Adrenal gland (tissue), 19 donors: ENCODE measurements at places on chromosomes 2 and 18. TPM values are rescaled to one million over a fixed set of nuclear protein-coding genes. Genes with fewer than 3 reads are reported as not detected.

Gene MC5R
- not detected for polyA plus RNA-seq

Gene ING5
- 55.3 TPM for polyA plus RNA-seq

Gene MROH2A
- polyA plus RNA-seq, result not detected

Gene CFC1
- polyA plus RNA-seq, result 6.0 TPM

Gene ZNF521
- polyA plus RNA-seq, result 3.7 TPM

- no peak for DNase-seq
Observed at GRCh38 chr2:199973703-199974102, 18.3 kb downstream of the MAIP1 start.

GRCh38 chr2:199833525-199833924 is 17.5 kb downstream of the FTCDNL1 start:
- DNase-seq, result no peak

- no peak for DNase-seq
Observed at GRCh38 chr2:16630463-16630862, 35.2 kb downstream of the CYRIA start.

DNA sequence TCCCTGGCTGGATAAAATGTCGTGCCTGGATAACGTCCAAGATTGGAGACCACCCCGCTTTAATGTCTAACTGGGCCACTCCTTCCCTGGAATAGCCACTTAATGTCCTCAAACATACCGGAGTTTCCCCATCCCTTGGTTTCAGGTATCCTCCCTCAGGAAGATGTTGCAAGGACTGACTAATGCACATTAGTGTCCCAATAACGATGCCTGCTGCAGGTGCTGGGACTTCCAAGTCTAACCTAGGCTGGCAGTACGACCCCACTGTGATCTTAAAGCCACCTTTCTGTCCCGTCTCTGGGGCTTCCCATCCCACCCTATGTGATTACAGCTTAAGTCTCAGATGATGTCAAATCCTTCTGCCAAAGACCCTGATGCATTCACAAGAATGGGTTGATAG is 1.1 kb upstream of the ATP6V1C2 start:
- no peak for DNase-seq

- DNase-seq, result no peak
Observed at GRCh38 chr2:135581282-135581681, 50.0 kb downstream of the R3HDM1 start.

DNA sequence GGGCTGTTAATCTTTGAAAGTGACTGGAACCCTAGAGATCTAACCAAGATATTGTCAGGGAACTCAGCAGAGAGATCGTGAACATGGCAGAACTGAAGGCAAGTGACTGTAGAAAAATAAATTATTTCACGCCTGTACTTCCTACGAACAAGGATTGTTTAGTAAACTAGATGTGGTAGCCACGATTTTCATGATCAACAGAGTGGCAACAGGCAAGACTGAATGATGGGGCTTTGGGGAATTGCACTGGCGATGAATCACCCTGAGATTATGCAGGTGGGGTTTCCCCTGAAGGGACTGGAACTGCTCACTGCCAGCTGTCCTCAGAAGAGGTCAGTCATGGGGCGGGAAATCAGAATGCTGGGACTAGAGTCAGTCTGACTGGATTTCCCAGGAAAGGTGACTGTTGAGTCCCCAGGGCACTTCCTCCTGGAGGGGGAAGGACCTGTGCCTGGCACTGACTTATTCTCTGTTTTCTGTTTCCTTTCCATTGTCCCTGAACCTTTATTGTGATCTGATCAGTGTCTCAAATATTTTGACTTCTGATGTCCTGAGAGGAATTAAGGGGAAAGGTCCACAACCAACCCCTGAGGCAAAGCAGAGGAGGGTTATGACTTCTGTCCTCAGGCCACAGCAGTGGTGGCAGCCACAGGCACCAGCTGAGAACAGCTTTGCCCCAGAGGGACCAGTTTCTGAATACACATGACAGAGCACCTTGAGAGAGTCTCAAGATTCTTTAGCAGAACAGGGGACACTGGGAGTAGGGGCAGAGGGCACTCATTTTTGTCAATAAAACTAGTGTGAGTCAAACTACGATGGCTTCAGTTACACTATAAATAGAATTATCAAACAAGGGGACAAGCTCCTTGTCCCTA is 70.0 kb downstream of the NAB1 start:
- DNase-seq, result peak; percentile 70

DNA sequence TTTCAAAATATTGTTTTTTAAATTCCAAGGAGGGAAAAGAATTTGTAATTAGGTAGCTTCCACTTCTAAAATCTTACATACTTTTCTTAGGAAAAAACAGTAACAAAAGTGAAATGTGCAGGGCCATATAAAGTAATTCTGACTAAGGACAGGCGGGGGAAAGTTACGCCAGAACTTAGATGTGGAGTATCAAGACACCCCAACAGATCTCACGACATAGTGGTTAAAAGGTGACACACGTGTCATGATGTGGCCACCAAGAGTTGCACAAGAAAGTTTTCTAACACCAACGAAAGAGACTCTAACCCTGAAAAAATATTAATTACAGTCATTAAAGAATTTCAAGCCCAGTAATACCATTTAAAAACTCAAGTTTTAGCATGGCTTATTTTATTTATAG is 51.0 kb downstream of the KIDINS220 start:
- no peak for DNase-seq

GRCh38 chr2:43605079-43605655 is 9.3 kb upstream of the THADA start:
- DNase-seq, result no peak

DNA sequence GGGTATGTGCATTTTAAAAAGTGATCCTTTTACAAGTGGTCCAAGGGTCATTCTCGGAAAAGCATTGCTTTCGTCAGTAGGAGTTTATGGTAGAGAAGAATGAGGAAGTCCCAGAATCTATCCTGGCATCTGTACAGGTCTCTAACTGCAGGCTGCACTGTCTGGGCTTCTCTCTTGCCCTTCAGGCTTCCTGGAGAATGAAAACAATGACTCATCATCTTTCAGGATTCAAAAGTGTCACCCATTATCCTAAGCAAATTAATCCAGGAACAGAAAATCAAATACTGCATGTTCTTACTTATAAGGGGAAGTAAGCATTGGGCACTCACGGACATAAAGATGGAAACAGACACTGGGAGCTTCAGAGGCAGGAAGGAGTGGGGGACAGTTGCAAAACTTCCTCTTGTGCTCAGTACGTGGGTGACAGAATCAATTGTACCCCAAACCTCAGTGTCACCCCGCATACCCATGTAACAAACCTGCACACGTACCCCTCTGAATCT is 60.2 kb upstream of the TXNDC2 start:
- DNase-seq, result peak; percentile 86

GRCh38 chr2:40874380-40874779 is 422.5 kb upstream of the SLC8A1 start:
- DNase-seq, result no peak

- DNase-seq, result peak; percentile 23
Observed at GRCh38 chr2:2698182-2699120, 367.4 kb upstream of the MYT1L start.

GRCh38 chr2:98393354-98393753 is 47.1 kb downstream of the CNGA3 start:
- DNase-seq, result no peak

DNA sequence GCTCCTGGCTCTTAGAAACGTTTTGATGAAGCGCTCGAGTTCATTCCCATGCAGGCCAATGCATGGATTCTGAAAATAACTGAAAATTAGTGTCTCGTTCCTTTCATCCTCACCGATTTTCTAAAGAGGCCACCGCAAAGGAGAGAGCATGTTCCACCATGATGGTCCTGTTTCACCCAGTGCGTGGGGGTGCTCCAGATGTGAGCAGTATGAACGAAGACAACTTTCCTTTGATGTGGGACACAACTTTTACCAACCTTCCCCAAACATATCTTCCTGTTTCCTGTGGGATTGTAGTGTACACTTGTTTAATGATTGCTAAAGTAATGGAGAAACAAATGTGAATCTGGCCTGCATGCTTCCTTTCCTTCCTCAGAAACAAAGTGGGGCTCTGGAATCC is 114.5 kb downstream of the PRPF40A start:
- DNase-seq, result no peak

GRCh38 chr2:120766470-120767351 is 31.0 kb downstream of the GLI2 start:
- no peak for DNase-seq

GRCh38 chr2:213862407-213863076 is 548.3 kb upstream of the VWC2L start:
- DNase-seq, result no peak

DNA sequence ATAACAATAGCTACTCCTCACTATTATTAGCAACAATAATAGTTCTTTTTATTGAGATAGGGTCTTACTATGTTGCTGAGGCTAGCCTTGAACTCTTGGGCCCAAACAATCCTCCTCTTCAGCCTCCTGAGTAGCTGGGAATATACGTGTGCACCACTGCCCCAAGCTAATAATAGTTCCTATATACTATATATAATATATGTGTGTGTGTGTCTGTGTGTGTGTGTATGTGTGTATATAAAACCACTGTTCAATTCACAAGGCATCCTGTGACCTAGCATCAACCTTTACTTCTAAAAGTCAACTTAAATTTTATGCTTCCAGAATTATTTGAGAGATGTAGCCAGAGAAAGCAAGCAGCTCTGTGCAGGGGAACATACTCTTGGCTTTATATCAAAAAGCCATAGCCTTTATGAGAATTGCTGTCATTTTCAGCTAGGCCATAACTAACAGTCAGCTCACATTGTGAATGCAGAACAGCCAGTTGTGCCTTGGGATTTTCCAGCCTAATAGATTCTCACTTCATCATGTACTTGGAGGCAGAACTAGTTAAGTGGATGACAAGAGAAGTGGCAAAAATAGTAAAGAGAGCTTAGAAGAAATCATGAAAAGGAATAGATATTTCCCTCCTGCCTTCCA is 665.5 kb downstream of the NYAP2 start:
- DNase-seq, result no peak

- no peak for DNase-seq
Observed at GRCh38 chr2:3392216-3392615, 12.7 kb downstream of the TRAPPC12 start.

GRCh38 chr2:135612319-135612718 is 81.0 kb downstream of the R3HDM1 start:
- DNase-seq, result no peak

- DNase-seq, result no peak
Observed at GRCh38 chr2:227626580-227627151, 9.4 kb downstream of the SCYGR4 start.

GRCh38 chr2:65495251-65495877 is 63.0 kb upstream of the SPRED2 start:
- DNase-seq, result no peak
